ENCODE measurements at places on chromosomes 16 and 17. TPM values are rescaled to one million over a fixed set of nuclear protein-coding genes. Genes with fewer than 3 reads are reported as not detected.

Gene CD300LF
- total RNA-seq = 1.6 TPM

Gene MEIOC
- total RNA-seq = not detected

Gene SLC13A5
- total RNA-seq = 0.10 TPM

Gene ZNF830
- 12.9 TPM for total RNA-seq

Gene ADAT1
- 25.4 TPM for total RNA-seq

Gene SGF29
- 19.7 TPM for total RNA-seq

Gene USP6
- total RNA-seq = 0.36 TPM

DNA sequence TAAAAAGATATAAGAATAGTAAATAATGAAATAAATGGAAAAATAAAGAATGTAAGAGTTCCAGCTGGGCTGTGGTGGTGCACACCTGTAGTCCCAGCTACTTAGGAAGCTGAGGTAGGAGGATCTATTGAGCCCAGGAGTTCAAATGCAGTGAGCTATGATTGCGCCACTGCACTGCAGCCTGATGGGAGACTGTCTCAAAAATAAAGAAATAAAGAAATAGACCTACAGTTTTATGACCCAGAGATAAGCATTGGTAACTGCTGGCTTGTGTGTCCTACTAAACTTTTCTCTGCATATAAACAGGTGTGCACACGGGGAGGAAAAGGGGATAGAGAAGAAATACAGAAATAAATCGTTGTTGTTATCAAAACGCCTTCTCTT, 7.8 kb upstream of the PDP2 start:
- H3K27ac ChIP-seq = no peak overlapping the region
- no peaks in the 10 kb centered on the region for H3K4me1 ChIP-seq
- H3K36me3 ChIP-seq = no peaks in the 10 kb centered on the region
- DNase-seq = no peak
- no peak overlapping the region for H3K4me3 ChIP-seq

DNA sequence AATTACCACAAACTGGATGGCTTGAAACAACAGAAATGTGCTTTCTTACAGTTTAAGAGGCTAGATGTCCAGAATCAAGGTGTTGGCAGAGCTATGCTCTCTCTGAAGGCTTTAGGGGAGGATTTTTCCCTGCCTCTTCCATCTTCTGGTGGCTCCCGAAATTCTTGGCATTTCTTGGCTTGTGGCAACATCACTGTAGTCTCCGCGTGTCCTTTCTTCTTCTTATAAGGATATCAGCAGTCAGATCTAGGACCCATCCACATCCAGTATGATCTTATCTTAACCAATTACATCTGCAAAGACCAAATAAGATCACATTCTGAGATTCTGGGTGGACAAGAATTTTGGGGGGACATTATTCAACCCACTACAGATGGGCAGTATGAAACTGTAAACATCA, 119.2 kb upstream of the PMFBP1 start:
- H3K4me1 ChIP-seq = peaks cover 2% of the 10 kb centered on the region
- H3K4me3 ChIP-seq = no peak overlapping the region
- H3K27ac ChIP-seq = peak overlapping the region; percentile 71
- DNase-seq = no peak
- H3K27me3 ChIP-seq = no peaks in the 10 kb centered on the region
- no peaks in the 10 kb centered on the region for H3K36me3 ChIP-seq

GRCh38 chr16:86566601-86566965, at the start of gene FOXC2:
TSS of gene FOXC2 (plus strand) at chr16:86566829. CDS start at chr16:86567336, 507 bp downstream.
- peak; percentile 96 for DNase-seq
- H3K4me3 ChIP-seq = peak within 1 kb of the TSS; percentile 98
- H3K27ac ChIP-seq = peak within 1 kb of the TSS; percentile 88
- H3K27me3 ChIP-seq = no peaks in the 10 kb centered on the region
- no peaks in the 10 kb centered on the region for H3K36me3 ChIP-seq

DNA sequence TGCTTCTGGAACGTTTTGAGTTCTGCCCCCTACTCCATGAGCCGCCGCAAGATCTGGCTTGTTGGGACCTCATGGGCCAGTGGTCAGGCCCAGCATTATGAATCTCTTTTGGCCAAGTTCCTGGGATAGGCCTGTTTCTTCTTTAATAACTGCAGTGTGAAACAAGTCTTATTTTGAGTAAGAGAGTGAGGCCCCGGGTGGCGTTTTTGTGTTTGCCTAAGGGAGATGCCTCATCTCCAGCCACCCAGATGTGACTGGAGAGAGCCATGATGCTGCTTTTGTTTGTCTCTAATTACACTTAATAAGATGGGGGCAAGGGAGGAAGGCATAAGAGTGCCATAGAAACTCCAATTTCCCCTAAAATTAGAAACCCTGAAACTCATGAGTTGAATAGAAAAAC, 39.8 kb downstream of the KSR1 start:
- H3K36me3 ChIP-seq = no peaks in the 10 kb centered on the region
- no peaks in the 10 kb centered on the region for H3K4me1 ChIP-seq
- no peaks in the 10 kb centered on the region for H3K27me3 ChIP-seq

- no peaks in the 10 kb centered on the region for H3K27me3 ChIP-seq
- no peaks in the 10 kb centered on the region for H3K4me1 ChIP-seq
- peaks cover 1% of the 10 kb centered on the region for H3K36me3 ChIP-seq
- DNase-seq = no peak
These were observed 30.8 kb downstream of the NDEL1 start for GRCh38 chr17:8466456-8466855.

DNA sequence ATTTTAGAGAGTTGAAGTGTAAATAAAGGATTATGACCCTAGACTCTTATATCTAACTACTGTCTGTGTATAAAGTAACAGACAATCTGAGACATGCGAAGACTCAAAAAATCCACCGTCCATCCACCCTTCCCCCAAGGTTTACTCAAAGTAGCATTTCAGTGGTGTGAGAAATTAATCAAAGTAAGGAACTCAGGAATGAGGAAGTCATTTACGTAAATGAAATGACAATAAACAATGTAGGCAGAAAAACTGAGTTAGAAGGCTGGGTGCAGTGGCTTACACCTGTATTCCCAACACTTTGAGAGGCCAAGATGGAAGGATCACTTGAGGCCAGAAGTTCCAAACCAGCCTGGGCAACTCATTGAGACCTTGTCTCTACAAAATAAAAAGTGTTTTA, 19.8 kb upstream of the NTN1 start:
- no peaks in the 10 kb centered on the region for H3K4me1 ChIP-seq
- no peak overlapping the region for H3K27ac ChIP-seq
- no peak overlapping the region for H3K4me3 ChIP-seq
- no peaks in the 10 kb centered on the region for H3K27me3 ChIP-seq

DNA sequence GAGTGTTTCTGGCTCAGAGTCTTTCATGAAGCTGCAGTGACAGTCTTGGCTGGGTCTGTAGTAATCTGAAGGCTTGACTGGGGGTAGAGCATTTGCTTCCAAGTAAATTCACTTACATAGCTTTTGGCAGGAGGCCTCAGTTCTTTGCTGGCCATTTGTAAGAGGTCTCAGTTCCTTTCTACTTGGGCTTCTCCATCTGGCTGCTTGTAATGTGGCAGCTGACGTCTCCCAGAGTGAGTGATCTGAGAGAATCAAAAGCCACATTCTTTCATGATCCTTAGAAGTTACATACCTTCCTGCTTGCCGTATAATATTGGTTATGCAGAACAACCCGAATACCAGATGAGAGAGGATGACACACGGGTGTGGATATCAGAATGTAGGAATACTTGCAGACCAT, 39.8 kb downstream of the NF1 start:
- no peak overlapping the region for H3K27ac ChIP-seq
- no peaks in the 10 kb centered on the region for H3K4me1 ChIP-seq
- no peaks in the 10 kb centered on the region for H3K27me3 ChIP-seq
- DNase-seq = no peak
- no peaks in the 10 kb centered on the region for H3K36me3 ChIP-seq
- no peak overlapping the region for H3K4me3 ChIP-seq

DNA sequence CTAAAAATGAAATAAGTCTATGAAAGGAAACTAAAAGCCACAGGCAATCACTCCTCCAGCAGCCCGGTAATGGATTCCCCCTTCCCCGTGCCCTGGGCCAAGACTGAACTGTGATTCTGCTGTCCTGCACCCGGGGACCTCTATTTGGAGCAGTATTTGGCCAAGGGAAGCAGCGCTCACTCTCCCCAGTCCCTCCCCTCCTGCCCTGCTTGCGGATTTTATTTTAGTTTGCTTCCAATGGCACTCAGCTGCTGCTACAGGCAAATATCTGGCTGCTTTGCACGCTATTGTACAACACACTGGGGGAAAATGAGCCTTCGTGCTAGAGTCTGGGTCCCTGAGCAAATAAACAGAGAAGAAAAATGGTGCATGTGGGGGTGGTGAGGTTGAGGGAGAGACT, 975.7 kb upstream of the RBFOX1 start:
- H3K27ac ChIP-seq = no peak overlapping the region
- no peaks in the 10 kb centered on the region for H3K4me1 ChIP-seq
- no peak for DNase-seq
- no peaks in the 10 kb centered on the region for H3K36me3 ChIP-seq
- H3K27me3 ChIP-seq = no peaks in the 10 kb centered on the region
- no peak overlapping the region for H3K4me3 ChIP-seq

DNA sequence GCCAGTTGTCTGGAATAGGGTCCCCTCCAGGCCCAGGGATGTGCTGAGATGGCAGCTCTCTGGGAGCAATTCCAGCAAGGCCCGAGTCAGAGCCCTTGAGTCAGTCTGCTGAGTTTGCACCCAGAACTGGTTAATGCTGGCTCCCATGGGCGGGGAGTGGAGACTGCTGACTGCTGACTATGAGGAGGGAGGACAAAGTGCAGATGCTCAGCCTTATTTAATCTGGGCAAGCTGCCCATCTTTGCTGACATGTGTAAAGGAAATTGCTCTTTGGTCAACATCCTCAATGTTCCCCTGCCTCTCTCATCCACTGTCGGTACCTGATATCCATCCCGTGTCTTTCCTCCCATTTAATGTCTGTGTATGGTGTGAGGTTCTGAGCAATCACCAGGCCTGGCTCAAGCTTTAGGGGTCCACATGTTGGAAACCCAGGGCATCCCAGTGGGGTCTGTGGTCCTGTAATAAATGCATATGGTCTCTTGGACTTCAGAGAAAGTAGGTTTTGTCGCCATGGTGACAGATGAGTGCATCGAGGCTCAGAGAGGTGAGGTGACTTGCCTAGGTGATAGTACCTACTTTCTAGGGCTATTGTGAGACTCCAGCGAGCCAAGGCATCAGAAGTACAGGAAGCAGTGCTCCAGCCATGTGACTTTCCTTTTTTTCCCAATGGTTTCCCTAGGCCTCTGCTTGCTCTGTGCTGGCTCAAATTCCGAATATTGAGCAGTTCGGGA, 20.0 kb upstream of the RNF135 start:
- H3K4me1 ChIP-seq = no peaks in the 10 kb centered on the region
- H3K27ac ChIP-seq = no peak overlapping the region
- H3K27me3 ChIP-seq = no peaks in the 10 kb centered on the region

DNA sequence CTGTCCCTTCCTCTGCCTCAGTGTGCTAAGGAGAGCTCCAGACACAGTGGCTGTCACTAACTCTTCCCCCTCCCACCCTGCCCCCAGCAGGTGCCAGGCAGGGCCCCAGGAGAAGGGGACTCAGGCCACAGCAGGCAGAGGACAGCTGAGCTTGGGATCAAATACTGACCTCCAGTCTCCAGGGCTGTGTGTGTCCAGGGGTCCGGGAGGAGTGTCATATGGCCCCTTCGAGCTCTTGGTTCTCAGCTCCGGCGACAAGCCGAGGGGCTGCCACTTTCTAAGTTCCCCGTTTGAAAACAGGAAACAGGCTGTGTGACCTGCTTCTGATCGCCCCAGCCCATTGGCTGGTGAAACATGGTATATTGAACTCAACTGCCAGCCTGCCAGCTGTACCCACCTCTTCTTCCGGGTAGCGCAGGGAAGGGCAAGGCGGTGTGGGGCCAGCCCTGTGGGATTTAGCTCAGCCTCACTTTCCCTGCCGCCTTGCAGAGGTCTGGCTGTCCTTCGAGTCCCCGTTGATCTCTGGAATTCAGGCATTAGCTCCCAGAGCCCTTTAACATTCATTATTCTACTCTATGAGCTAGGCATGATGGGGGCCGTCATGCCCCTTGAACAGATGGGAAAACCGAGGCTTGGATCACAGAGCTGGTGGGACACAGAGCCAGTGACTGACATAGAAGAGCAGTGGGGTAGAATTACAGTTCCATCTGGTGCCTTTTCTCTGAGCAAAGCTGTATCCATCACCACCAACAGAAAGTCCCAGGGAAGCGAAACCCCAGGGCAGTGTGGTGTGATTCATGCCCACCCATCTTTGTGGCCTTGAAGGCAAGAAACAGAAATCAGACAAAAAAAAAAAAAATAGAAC, at the start of gene SNX20:
TSS of gene SNX20 (minus strand) at position 292 of the 865 bp plus-strand sequence. CDS start 3,786 bp downstream, outside the sequence.
- H3K36me3 ChIP-seq = no peaks in the 10 kb centered on the region
- H3K27ac ChIP-seq = no peak within 1 kb of the TSS
- no peaks in the 10 kb centered on the region for H3K27me3 ChIP-seq
- no peaks in the 10 kb centered on the region for H3K4me1 ChIP-seq
- no peak within 1 kb of the TSS for H3K4me3 ChIP-seq

- DNase-seq = no peak
- H3K4me3 ChIP-seq = no peak overlapping the region
- no peaks in the 10 kb centered on the region for H3K36me3 ChIP-seq
These were observed 14.9 kb downstream of the IGFBP4 start for GRCh38 chr17:40457964-40458791.

- no peaks in the 10 kb centered on the region for H3K27me3 ChIP-seq
- H3K36me3 ChIP-seq = no peaks in the 10 kb centered on the region
- no peak overlapping the region for H3K27ac ChIP-seq
- DNase-seq = no peak
These were observed 61.0 kb upstream of the RBL2 start for GRCh38 chr16:53372992-53373871.

DNA sequence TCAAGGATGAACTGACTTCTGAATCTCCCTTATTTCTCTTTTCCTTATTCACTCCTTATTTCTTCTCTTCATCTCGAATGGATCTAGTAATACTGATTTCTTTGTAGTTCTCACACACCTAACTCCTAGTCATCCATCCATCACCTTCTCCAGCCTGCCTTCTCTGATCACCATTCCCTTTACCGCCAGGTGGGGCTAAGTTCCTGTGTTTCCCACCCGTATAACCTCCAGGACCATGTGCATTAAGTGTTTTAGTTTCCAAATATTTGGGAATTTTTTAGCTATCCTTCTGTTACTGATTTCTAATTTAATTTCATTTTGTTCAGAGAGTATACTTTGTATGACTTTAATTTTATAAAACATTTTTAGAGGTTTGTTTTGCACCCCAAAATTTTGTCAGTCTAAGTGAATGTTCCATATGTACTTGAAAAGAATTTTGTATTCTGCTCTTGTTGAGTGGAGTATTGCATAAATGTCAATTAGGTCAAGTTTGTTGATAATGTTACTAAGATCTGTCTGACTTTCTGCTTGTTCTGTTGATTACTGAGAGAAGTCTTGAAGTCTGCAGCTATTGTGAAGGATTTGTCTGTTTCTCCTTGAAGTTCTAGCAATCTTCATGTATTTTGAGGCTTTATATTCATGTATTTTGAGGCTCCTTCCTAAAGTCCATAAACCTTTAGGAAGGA, 8.8 kb downstream of the BPTF start:
- H3K27ac ChIP-seq = no peak overlapping the region
- H3K4me1 ChIP-seq = no peaks in the 10 kb centered on the region
- no peak for DNase-seq
- no peaks in the 10 kb centered on the region for H3K36me3 ChIP-seq
